ENCODE measurements at places on chromosomes 11 and 22. TPM values are rescaled to one million over a fixed set of nuclear protein-coding genes. Genes with fewer than 3 reads are reported as not detected.

- DNase-seq = no peak
Measured at GRCh38 chr11:86669424-86669823, 3.0 kb downstream of the ME3 start.

DNA sequence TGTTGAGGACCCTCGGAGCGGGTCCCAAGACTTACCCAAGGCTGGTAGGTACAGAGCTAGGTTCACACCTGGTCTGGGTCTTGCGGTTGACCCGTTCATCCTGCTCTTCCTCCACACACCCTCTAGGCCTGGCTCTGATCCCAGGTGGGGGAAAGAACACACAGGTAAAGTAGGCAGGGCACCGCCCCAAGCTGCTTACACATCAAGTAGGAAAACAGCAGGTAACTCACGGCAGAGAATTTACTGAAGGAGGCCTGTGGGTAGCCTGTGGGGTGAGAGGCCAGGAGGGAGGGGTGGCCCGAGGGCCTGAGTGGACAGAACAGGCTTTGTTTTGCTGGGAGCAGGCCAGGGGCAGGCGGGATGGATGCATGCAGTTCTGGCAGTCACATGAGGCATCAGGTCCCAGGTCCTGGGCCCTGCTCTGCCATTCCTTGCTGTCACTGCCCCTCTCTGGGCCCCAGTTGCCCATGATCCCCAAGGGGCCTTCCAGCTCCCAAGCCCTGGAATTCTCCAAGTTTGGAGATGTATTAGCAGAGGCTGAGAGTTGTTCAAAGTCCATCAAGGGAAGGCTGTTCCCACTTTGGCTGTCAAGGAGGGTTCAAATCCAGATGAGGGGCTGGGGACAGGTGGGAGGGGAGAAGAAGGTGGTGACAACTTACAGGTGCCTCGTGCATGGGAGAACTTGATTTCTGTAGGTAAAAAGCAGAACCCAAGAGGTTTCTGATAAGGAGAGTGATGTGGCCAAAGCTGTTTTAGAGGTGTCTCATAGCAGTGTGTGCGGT is 5.7 kb downstream of the TSKU start:
- DNase-seq = peak; percentile 94

- no peak for DNase-seq
Measured at GRCh38 chr11:78586452-78587046, 11.9 kb upstream of the NARS2 start.

- DNase-seq = peak; percentile 88
Measured at GRCh38 chr11:17413414-17414316, 25.2 kb upstream of the KCNJ11 start.

- no peak for DNase-seq
Measured at GRCh38 chr11:28289444-28289843, 181.3 kb downstream of the METTL15 start.

Gene GDPD4
- total RNA-seq = not detected

- DNase-seq = no peak
Measured at GRCh38 chr11:3052109-3052479, 5.1 kb downstream of the CARS1 start.

GRCh38 chr11:117887431-117888138 is 11.1 kb upstream of the FXYD6 start:
- DNase-seq = no peak

- DNase-seq = peak; percentile 72
Measured at GRCh38 chr11:128884703-128885338, 6.3 kb upstream of the KCNJ5 start.

Gene MRGPRF
- total RNA-seq = 21.3 TPM

DNA sequence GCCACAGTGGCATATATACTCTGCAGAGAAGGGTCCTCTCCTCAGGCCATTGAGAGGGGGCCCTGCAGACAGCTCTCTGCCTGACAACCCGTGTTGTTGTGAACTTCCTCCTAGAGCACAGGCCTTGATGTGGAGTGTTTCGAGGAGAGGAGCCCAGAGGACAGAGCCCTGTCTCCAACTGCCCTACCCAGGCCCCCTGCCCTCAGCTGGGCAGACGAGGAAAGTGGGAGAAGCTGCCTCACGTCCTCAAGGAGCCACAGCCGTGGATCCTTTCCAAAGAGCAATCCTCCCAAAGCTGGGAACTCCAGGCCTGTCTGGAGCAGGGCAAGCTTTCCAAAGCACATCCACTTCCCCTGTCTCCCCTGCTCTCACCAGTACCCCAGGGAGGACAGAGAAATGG is 10.7 kb downstream of the LMO1 start:
- DNase-seq = no peak

DNA sequence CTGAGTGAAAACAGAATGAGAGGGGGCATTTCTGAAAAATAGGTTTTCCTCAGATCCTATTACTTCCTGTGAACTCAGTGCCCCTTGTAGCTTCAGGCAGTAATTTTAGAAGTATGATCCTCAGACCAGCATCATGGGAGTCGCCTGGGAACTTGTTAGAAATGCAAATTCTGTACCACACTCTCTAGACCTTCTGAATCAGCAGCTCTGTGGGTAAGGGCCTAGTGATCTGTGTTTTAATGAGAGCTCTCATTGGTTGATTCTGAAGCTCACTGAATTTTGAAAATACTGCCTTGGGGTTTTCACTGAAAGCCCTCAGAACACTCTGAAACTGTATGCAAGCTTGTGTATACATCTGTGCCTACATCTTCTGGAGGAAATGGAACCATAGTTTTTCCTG is 647.2 kb upstream of the ANO5 start:
- DNase-seq = no peak

DNA sequence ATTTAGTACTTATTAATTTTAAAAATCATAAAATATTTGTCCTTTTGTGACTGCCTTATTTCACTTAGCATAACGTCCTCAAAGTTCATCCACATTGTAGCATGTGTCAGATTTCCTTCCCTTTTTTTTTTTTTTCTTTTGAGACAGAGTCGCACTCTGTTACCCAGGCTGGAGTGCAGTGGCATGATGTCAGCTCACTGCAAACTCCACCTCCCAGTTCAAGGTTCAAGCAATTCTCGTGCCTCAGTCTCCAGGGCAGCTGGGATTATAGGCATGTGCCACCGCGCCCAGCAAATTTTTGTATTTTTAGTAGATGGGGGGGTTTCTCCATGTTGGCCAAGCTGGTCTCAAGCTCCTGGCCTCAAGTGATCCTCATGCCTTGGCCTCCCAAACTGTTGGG is 10.6 kb downstream of the RAB6A start:
- no peak for DNase-seq

Gene PATE2
- 2.8 TPM for total RNA-seq

GRCh38 chr22:24394254-24394653 is 33.1 kb upstream of the ADORA2A start:
- DNase-seq = no peak

- no peak for DNase-seq
Measured at GRCh38 chr22:49995041-49995360, 17.6 kb downstream of the IL17REL start.

DNA sequence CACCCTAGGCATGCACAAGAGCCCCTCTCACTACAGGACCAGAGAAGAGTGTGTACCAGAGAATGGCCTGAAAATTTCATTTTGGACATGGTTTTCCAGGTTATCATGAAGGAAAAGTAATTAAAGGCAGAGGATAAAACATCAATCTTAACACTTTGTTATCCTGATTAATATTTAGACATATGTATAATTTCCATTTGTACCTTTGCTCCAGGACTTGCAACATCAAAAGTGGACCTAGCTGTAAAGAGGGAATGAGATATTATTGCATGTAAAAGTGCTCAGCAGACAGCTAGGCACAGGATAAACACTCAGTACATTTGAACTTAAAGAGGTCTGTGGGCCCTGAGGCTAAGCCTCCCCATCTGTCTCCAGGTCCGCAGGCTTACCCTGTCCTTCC is 2.0 kb upstream of the SCN4B start:
- no peak for DNase-seq

- DNase-seq = no peak
Measured at GRCh38 chr11:98828986-98829708, 191.6 kb upstream of the CNTN5 start.

- no peak for DNase-seq
Measured at GRCh38 chr11:103315248-103315647, 206.0 kb downstream of the DYNC2H1 start.

- no peak for DNase-seq
Measured at GRCh38 chr11:121419836-121420235, 32.3 kb upstream of the SORL1 start.

- DNase-seq = no peak
Measured at GRCh38 chr11:129932381-129933067, 37.1 kb upstream of the NFRKB start.

DNA sequence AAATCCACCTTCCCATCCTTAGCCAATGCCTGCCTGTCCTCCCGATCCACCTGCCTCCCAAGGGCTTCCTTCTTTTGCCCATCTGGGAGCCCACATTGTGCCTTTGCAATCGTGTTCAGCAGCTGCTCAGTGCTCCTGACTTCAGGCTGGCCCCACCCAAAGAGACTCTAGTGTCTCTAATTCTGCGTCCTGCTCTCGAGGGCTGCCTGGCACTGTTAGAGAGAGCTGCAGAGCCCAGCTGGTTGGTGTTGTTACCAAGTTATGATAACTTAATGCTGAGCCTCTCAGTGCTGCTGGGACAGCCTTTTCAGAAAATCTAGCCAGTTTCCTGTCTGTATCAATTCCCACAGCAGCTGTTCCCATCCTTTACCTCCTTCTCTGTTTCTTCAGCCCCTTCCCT is 69.1 kb downstream of the MICAL2 start:
- no peak for DNase-seq

- DNase-seq = no peak
Measured at GRCh38 chr11:118223992-118224391, 819 bp downstream of the JAML start.

Gene GPHA2
- total RNA-seq = not detected

DNA sequence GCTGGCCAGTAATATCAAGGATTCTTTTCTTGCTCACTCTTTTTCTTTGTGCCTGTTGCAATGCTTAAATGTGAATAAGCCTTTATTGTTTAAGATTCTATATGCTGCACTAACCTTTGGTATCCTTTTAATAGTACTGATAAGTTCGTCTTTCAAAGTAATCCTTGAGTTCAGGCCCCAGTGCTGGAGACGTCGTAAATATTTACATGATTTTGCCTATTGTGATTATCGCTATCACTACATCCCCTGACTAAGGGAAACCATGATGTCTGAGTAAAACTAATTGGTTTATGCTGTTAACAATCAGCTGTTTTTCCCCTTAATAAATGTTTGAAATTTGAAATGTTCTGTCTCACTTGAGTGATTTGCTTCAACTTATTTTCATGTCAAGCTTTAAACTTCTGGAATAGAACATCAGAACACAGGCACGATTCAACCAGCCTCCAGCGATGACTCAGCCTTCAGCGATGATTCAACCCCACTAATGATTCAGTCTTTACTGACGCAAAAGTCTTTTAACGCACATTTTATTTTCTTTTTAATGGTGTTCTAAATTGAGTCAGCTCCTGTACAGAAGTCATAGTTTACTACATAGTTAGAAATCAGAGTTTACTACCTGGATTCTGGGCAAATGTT is 3.9 kb downstream of the HTATIP2 start:
- DNase-seq = no peak

Gene BBOX1
- 61.0 TPM for total RNA-seq

GRCh38 chr22:46589141-46589748 is 30.9 kb upstream of the GRAMD4 start:
- no peak for DNase-seq

DNA sequence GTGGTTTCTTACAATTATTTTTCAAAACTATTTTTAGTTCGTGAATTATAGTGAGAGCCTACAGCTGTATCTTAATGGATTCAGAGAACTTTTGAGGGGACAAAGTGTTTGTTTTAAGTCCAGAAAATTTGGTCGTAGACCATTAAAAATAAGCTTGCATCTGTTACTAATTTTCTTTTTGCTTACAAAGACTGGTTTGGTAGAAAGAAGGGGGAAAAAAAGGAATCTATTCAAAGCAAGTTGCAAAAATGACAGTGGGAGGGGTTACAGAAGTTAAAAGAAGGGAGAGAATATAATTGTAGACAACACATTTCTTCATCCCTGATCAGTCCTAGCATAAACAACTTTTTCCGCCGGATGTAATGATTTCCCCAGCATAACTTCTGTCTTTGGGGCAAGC is 72.1 kb downstream of the AMOTL1 start:
- DNase-seq = no peak

GRCh38 chr22:46864314-46865051 is 102.0 kb downstream of the TBC1D22A start:
- no peak for DNase-seq

DNA sequence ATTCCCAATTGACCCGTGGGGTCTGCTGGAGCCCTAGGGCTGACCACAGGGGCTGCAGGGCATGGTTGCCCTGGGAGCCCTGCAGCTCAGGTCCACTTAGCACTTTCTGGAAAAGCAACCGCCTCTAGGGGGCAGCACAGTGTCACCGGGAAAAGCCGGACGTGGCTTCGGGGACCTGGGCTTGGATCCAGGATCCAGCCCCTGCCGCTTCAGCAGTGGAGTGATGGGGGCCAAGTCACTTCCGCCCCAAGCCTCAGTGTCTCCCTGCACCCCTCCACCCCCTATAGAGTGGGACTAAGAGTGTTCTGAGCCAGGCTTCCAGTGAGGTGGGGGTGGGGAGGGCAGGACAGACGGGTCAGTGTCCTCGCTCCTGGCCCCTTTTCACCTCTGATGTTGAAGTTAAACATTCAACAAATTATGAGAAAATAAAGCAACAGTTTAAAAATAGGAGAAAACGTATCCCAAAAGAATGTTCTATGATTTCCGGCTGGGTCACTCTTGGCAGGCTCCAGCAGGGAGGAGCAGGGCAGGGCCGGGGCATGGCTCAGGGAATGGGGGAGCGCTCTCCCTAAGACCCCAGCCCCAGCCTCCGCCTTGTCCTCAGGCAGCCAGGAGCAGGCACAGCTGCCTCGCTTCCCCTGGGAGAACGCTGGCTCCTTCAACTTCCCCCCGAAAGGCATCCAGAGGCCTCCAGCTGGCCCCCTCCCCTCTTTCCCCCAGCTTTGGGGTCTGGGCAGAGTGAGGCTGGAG is 96.5 kb upstream of the FGF3 start:
- DNase-seq = peak; percentile 88

All from breast epithelium (tissue), 4 donors.